Bronchial epithelial cell (primary cell): ENCODE measurements at places on chromosomes 1 and 21. TPM values are rescaled to one million over a fixed set of nuclear protein-coding genes. Genes with fewer than 3 reads are reported as not detected.

DNA sequence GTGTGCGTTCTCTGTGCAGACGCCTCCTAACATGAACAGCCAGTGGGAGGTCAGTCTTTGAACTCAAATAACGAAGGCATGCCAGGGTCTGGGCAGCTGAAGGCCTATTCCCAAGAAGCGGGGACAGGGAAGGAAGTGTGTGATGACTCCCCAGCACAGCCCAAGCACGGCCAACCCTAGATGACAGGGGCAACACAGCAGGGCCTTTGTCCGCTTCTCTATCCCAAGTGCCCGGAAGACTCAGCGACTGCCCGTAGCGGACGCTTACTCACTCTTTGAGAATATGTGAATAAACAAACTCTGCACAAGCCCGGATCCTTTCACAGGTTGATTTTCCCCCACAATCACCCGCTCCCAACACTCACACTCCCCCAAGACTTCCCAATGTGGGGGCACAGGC lies 11.2 kb downstream of the C1orf198 start:
- DNase-seq = no peak

GRCh38 chr1:61253059-61253735 lies 170.8 kb downstream of the NFIA start:
- peak; percentile 80 for DNase-seq

- peak; percentile 78 for DNase-seq
Observed at GRCh38 chr1:93080179-93080823, 1.2 kb downstream of the MTF2 start.

Gene ZYG11A
- under 0.01 and 0.13 TPM in 2 replicates for total RNA-seq

DNA sequence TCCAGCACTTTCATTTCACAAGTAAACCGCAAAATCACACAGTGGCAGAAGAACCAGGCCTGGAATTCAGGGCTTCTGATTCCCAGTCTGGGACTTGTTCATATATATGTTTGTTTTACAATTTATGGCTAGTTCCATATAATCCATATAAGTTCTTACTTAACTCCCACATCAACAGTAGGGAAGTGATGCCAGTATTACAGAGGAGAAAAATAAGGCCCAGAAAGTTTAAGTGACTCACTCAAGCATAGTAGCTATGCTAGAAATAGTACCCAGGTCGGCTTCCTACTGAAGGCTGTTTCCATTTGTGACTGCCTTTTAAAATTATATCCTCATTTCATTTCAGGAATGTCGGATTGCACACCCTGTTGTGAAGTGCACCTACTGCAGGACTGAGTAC lies 1.4 kb downstream of the FAM76A start:
- DNase-seq = peak; percentile 28

DNA sequence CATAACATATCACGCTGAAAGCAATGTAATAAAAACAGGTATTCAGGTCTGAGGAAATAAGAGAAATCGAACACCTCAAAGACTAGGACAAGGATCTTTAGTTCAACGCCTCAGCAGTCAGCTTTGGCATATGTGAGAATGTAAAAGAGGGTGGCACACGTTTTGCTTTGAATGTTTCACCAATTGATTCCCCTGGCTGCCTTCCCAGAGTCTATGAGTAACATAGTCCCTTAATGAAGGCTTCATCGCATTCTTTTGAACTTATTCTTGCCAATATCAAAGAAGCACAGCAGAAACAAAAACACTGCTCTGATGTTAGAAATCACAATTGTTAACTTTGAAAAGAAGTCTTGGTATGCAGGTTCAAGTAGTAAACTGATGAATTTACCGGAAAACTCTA lies 764.8 kb downstream of the ADGRL2 start:
- DNase-seq = peak; percentile 86

DNA sequence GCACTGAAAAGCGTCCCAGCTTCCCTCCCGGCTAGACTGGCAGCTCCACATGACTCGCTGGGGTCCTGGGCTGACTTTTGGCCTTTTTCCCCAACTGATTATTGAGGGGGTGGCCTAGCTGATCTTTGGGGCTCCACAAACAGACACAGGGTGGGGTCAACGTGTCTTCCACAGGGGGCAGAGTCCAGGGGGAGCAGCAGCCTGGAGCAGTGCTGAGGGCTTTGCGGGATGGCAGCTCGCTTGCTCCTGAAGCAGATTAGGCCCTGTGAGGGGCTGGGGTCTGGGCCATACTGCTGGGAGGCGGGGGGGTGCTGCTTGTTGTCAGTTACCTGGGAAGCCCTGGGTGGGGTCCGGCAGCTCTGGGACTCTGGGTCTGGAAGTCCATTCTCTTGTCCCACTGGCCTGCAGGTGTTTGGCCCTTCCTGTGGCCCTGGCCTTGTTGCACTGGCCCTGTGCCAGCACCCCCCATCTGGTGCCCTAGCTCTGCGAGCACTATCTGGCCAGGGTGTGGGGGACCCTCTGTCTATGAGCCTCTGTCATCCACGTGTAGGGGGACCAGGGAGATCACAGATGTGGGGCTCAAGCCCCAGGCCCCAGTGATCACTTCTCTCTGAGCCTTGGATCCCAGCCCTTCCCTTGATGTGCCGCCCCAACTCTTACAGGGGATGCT lies 12.3 kb upstream of the HES5 start:
- DNase-seq = no peak

Gene TPTE
- not detected in 2 replicates for total RNA-seq

- DNase-seq = no peak
Observed at GRCh38 chr21:32189688-32190483, 89.0 kb downstream of the MIS18A start.

DNA sequence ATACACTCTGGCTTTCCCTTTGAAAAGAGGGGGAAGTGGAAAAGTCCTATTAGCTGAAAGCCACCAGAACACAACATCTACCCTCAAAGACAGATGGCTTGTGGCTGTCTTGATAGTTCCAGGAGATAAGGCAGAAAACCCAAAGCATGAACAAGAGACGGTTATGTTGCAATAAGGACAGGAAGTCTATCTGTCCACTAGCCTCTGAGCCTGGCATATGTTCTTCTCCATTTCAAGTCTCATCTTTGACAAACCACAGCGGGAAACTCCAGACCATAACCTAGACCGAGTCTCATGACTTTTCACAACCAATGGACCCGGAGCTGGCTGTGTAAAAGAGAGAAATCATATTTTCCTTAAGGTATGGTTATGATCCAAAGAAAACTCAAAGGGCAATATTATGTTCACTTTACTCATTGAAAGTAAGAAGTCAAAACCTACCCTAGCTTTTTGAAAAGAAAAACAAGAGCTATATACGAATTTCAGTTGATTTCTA lies 33.8 kb downstream of the DUSP10 start:
- DNase-seq = no peak

- DNase-seq = peak; percentile 86
Observed at GRCh38 chr1:181126871-181127587, 38.5 kb downstream of the IER5 start.
